ENCODE measurements at places on chromosomes 11 and 22.

DNA sequence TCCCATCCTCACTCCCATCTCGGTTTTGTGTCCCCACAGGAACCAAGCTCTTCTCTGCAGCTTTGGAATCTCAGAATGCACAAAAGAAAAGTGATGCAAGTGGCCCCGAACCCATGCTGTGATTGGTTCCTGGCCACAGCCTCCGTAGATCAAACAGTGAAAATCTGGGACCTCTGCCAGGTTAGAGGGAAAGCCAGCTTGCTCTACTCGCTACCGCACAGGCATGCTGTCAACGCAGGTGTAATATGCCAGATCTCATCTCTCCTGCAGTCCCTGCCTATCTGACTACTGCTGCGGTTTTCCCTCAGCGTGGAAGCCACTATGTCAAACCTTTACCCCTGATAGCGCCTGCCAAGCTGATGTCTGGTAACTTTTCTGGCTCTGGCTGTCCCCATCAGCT, 200.5 kb upstream of the LRRC4C start:
- H3K27me3 ChIP-seq: no peaks in the 10 kb centered on the region
- no peak for DNase-seq
- H3K27ac ChIP-seq: no peak overlapping the region
- H3K4me1 ChIP-seq: no peaks in the 10 kb centered on the region

DNA sequence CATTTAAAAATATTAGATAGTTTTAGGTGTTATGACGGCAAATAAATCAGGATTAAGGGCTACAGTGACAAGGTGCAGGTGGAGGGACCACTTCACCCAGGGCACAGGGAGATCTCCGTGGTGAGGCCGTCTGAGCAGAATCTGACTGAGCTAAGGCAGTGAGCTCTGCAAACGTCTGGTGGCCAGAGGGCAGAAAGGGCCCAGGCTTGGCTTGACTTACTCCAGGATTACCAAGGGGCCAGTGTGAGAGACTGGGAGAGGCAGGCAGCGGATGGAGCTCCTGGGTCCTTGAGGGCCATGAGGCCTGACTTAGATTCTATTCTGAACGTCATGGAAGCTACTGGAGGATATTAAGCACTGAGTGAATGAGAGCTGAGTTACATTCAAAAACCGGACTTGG, 125.9 kb upstream of the B3GAT1 start:
- no peak overlapping the region for H3K4me3 ChIP-seq
- peaks cover 55% of the 10 kb centered on the region for H3K27me3 ChIP-seq
- no peak overlapping the region for H3K27ac ChIP-seq
- peaks cover 9% of the 10 kb centered on the region for H3K4me1 ChIP-seq

DNA sequence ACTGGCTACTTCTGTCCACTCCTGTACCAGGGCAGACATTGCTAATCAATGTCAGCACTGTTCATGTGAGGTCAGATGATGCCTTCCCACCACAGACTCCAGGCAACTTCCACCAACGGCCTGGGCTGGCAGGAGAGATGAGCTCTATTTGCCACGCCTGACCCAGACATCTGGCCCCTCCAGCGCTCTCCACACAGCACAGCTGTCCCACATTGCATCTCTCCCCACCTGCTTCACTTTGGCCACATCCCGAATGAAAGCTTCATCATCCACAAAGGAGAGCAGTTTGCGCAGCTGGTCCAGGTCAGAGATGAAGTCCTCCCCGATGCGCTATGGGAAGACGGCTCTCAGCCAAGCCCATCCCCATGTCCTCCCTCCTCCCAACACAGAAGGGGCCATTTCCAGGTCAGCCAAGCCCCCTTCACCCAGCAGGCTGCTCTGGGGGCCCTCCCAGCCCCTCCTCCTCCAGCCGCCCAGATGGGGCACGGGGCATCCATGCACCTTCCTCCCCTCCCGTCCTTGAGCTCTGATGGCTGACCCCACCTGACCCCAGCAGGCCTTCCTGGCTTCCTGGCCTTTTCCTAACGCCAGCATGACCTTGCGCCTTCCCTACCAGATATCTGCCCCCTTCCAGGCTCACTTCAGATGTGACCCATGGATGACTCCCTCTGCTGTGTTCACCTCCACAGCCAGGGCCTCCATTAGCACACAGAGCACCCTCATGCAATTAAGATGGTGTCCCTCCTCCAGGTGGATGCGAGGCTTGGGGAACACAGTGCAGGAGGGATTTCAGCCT, 7.4 kb downstream of the PYGM start:
- H3K27ac ChIP-seq: peak overlapping the region; percentile 41
- no peak for DNase-seq
- H3K4me1 ChIP-seq: peaks cover 20% of the 10 kb centered on the region
- H3K36me3 ChIP-seq: no peaks in the 10 kb centered on the region
- no peaks in the 10 kb centered on the region for H3K27me3 ChIP-seq
- no peak overlapping the region for H3K4me3 ChIP-seq

GRCh38 chr22:31230871-31231621, 18.9 kb downstream of the LIMK2 start:
- peak; percentile 32 for DNase-seq
- peaks cover 2% of the 10 kb centered on the region for H3K36me3 ChIP-seq
- H3K4me1 ChIP-seq: peaks cover 47% of the 10 kb centered on the region
- H3K4me3 ChIP-seq: peak overlapping the region; percentile 77
- H3K27me3 ChIP-seq: no peaks in the 10 kb centered on the region

- no peaks in the 10 kb centered on the region for H3K4me1 ChIP-seq
- no peak overlapping the region for H3K4me3 ChIP-seq
- DNase-seq: no peak
- H3K27me3 ChIP-seq: peaks cover 46% of the 10 kb centered on the region
Observed at GRCh38 chr11:12744826-12745502, 70.7 kb downstream of the TEAD1 start.

- H3K27me3 ChIP-seq: no peaks in the 10 kb centered on the region
- H3K4me1 ChIP-seq: no peaks in the 10 kb centered on the region
- no peak overlapping the region for H3K4me3 ChIP-seq
- no peak overlapping the region for H3K27ac ChIP-seq
- no peak for DNase-seq
Observed at GRCh38 chr11:16771350-16772140, 33.1 kb downstream of the C11orf58 start.

- H3K27ac ChIP-seq: no peak overlapping the region
- no peak for DNase-seq
- H3K4me3 ChIP-seq: no peak overlapping the region
- H3K36me3 ChIP-seq: no peaks in the 10 kb centered on the region
Observed at GRCh38 chr11:36953976-36954375, 355.9 kb upstream of the RAG2 start.

DNA sequence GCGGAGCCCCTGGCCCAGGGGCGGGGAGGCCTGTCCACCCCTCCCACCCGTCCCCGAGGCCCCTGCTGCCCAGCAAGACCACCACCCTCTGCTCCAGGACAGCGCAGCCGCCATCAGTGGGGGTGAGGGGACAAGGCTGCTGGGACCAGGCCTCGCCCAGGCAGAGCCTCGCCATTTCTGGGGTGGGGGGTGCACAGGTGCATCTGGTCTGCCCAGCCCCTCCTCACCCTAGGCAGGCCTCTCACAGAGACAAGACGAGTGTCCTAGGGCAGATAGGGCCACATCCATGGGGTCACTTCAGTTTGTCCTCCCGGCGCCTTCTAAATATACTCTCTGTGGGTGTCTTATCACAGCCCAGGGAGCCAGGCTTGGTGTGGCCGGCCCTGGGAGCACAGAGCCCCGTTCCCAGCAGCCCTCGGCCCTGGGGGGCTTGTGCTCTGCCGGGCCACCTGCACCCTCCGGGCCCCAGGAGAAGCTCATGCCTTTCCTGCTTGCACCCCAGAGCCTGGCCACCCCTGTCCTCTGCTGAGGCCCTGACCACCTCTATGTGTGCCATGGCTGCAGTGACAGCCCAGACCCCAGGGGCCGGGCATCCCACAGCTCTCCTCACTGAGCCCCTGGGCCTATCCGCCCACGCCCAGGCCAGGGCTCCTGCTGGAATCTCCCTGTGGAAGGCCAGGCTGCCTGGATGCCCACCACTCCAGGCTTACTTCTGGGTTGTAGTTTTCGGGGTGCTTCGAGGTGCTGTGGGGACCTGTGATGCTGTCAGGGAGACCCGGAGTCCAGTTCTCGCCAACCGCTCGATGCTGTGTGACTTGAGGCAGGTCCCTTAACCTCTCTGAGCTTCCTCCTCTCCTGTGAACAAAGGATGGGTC, 70.8 kb downstream of the KCNQ1 start:
- no peaks in the 10 kb centered on the region for H3K36me3 ChIP-seq
- no peak for DNase-seq
- no peak overlapping the region for H3K4me3 ChIP-seq
- H3K4me1 ChIP-seq: peaks cover 4% of the 10 kb centered on the region
- H3K27ac ChIP-seq: no peak overlapping the region

Data from T-helper 17 cell (primary cell).